ENCODE measurements at places on chromosomes 5 and 9. TPM values are rescaled to one million over a fixed set of nuclear protein-coding genes. Genes with fewer than 3 reads are reported as not detected.

- DNase-seq: no peak
Measured at GRCh38 chr5:65769539-65769938, 47.5 kb downstream of the NLN start.

- no peak for DNase-seq
Measured at GRCh38 chr9:38298503-38298902, 94.0 kb upstream of the ALDH1B1 start.

GRCh38 chr5:58542709-58543108 is 40.2 kb upstream of the RAB3C start:
- no peak for DNase-seq

DNA sequence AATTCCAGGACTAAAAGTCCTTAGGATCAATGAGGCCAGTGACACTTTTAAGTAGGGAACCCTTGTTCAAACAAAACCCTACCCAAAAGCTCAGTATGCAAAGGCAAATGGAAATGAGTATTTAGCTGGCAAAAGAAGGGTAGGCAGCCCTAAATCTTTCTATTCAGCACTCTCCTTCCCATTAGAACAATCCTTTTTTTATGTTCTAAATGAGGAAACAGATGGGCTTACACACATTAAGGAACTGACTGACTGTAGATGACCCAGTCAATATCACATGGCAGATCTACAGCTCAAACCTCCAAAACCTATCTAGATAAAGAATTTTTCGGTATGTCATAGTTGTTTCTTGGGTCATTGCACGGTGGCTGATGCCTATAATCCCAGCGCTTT is 7.2 kb downstream of the CSNK1A1 start:
- DNase-seq: no peak

The HTR1A gene
- not detected for total RNA-seq

The PDE6A gene
- total RNA-seq: 0.05 TPM

The BAAT gene
- total RNA-seq: not detected

DNA sequence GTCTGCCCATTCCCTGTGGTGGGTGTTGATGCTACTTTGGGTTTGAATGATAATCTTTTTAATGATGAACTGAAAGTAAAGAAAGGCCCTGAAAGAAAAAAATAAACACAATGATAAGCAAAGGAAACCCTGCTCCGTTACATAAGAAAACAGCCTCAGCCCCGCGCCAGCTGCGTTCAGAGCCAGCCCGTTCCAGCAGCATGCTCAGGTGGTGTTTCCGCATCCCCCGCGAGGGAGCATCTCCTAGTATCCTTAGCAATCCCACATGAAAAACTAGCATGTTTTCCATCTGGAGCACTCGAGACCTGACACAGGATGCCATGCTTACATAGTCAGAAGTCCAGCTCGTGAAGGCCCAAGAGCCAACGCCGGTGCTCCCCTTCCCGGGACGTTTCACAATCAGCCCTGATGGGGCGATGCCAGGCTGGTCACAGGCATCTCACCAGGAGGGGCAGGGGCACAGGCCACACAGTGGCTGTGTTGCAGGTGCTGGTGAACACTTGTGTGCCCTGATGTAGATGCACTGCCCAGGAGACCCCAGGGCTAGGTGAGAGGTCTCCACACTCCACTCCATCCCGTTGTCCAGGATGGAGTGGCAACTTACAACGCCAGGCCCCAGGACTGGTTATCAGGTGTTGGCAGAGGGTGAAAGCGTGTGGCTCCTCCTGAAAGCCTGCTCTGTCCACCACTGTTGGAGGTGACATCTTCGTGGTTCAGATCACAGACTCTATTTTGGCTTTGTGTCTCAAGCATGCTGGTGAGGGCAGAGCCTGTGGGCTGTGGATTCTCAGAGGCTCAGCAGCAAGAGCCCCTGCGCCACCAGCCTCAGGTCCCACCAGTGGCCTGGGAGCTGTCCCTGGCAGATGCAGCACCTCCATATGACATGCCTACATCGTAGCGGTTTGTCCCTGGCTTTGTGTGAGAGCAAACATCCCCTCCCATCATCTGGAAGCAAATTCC is 246.8 kb upstream of the IRX1 start:
- DNase-seq: no peak

The GABRA1 gene
- total RNA-seq: 0.21 TPM

The SLC25A2 gene
- total RNA-seq: 0.69 TPM

Data from urinary bladder (tissue), 4 donors.